ENCODE measurements at places on chromosomes 1 and 21. TPM values are rescaled to one million over a fixed set of nuclear protein-coding genes. Genes with fewer than 3 reads are reported as not detected.
A peak's percentile ranks its signal among the peaks of the same experiment; 100 is the strongest.

The WARS2 gene
- 8.8 TPM for total RNA-seq

The TAS1R3 gene
- 0.24 TPM for total RNA-seq

The ZNF691 gene
- total RNA-seq: 12.0 TPM

The PLA2G5 gene
- not detected for total RNA-seq

The ZNF644 gene
- 69.4 TPM for total RNA-seq

The LYPD8 gene
- total RNA-seq: not detected

The CLCN6 gene
- total RNA-seq: 17.4 TPM

The AGMAT gene
- 5.2 TPM for total RNA-seq

DNA sequence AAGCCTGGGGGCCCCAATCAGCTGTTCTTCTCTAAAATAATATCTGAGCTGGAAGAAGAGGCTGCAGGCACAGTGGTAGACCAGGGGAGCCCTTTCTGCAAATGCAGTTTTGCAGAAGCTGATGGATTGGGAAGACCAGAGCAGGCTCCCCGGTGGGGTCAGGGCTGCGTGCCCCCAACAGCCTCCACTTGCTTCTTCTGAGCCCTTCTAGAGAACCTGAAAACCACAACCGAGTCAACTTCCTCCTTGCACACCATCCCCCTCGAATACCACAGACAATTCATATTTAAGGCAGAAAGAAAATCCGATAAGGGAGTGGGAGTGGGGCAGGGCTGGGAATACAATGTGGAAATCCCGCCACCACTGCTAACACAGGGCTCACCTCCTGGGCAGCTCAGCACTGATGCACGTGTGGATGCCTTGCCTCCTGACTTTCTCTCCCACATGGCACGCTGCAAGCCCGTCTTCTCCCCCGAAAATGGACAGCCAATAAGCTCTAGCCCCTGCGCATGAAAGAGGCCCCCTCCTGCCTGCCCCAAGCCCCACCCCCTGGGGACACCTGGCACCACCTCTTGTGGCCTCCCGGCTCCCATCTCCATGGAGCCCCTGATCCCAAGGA, 25.4 kb upstream of the ALDH4A1 start:
- H3K36me3 ChIP-seq: peaks cover 12% of the 10 kb centered on the region
- no peak overlapping the region for H3K4me3 ChIP-seq
- peaks cover 15% of the 10 kb centered on the region for H3K4me1 ChIP-seq
- no peak overlapping the region for H3K27ac ChIP-seq

- H3K27me3 ChIP-seq: no peaks in the 10 kb centered on the region
- no peak overlapping the region for H3K27ac ChIP-seq
- H3K4me1 ChIP-seq: peaks cover 7% of the 10 kb centered on the region
Observed at GRCh38 chr1:209354111-209354839, 229.2 kb upstream of the CAMK1G start.

DNA sequence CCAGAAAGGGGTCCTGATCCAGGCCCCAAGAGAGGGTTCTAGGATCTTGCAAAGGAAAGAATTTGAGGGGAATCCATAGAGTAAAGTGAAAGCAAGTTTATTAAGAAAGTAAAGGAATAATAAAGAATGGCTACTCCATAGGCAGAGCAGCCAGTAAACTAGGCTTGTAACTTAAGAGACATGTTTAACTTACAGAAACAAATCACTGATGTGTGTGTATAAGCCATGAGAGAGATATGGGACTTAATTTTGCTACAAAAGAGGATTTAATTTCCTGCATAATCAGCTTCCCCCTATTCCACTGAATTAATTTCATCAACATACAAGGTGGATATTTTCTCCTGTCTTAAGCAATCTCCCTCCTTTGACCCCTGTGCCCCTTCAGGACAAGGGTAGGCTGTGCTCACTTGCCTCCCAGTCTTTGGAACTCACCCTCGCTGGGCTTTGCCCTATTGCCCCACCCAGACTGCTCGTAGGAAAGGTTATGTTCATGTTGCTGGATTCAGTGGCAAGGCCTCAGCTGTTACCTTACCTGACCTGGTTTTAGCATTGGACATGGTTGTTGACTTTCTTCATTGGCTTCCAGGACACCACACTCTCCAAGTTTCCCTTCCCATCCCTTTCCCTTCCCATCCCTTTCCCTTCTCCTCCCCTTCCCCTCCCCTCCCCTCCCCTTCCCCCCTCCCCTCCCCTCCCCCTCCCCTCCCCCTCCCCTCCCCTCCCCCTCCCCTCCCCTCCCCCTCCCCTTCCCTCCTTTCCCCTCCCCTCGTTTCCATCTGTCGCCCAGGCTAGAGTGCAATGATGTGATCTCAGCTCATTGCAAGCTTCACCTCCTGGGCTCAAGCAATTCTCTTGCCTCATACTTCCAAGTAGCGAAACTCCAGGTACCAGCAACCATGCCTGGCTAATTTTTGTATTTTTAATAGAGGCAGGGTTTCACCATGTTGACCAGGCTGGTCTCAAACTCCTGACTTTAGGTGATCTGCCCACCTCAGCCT, 44.6 kb downstream of the TBCE start:
- no peak for DNase-seq
- H3K27me3 ChIP-seq: no peaks in the 10 kb centered on the region
- H3K36me3 ChIP-seq: peaks cover 5% of the 10 kb centered on the region
- H3K27ac ChIP-seq: no peak overlapping the region
- peaks cover 21% of the 10 kb centered on the region for H3K4me1 ChIP-seq

GRCh38 chr1:245332513-245332912, 177.7 kb downstream of the KIF26B start:
- H3K27me3 ChIP-seq: peaks cover 33% of the 10 kb centered on the region
- H3K36me3 ChIP-seq: no peaks in the 10 kb centered on the region
- no peak overlapping the region for H3K4me3 ChIP-seq
- H3K4me1 ChIP-seq: peaks cover 12% of the 10 kb centered on the region
- DNase-seq: no peak
- no peak overlapping the region for H3K27ac ChIP-seq

DNA sequence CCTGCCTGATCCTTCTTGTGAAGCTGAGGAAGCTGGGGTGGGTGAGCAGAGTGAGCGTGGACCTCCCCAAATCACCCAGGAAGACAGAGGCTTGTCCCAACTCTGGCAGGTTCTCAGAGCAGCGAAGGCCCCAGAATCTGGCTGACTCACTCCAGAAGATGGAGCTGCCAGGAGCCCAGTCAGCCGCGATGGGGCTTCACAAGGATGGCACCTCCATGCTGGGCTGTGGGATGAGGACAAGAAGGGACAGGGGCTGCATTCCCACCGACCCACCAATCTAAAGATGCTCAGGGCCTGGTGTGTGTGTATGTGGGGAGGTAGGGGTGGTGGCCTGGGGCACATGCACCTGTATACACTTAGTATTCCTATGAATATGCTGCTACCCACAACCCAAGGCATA, 52.9 kb downstream of the ATP1A1 start:
- no peak overlapping the region for H3K27ac ChIP-seq
- H3K4me1 ChIP-seq: peaks cover 6% of the 10 kb centered on the region
- H3K4me3 ChIP-seq: no peak overlapping the region

GRCh38 chr1:192660613-192661012, 24.7 kb downstream of the RGS13 start:
- H3K4me1 ChIP-seq: no peaks in the 10 kb centered on the region
- H3K4me3 ChIP-seq: no peak overlapping the region
- no peaks in the 10 kb centered on the region for H3K27me3 ChIP-seq
- no peaks in the 10 kb centered on the region for H3K36me3 ChIP-seq
- DNase-seq: no peak

GRCh38 chr1:156823210-156823790, 6.7 kb upstream of the SH2D2A start:
- no peaks in the 10 kb centered on the region for H3K4me1 ChIP-seq
- peaks cover 70% of the 10 kb centered on the region for H3K27me3 ChIP-seq
- no peaks in the 10 kb centered on the region for H3K36me3 ChIP-seq
- H3K4me3 ChIP-seq: no peak overlapping the region
- no peak for DNase-seq

- no peak overlapping the region for H3K4me3 ChIP-seq
- DNase-seq: no peak
- no peaks in the 10 kb centered on the region for H3K4me1 ChIP-seq
- no peak overlapping the region for H3K27ac ChIP-seq
- H3K36me3 ChIP-seq: no peaks in the 10 kb centered on the region
- H3K27me3 ChIP-seq: peaks cover 64% of the 10 kb centered on the region
Observed at GRCh38 chr1:181784039-181784683, 277.4 kb downstream of the ZNF648 start.

GRCh38 chr1:116374353-116375147, 1.5 kb downstream of the ATP1A1 start:
- DNase-seq: no peak
- H3K27me3 ChIP-seq: no peaks in the 10 kb centered on the region
- H3K27ac ChIP-seq: peak overlapping the region; percentile 95
- peak overlapping the region; percentile 79 for H3K4me3 ChIP-seq
- H3K4me1 ChIP-seq: peaks cover 15% of the 10 kb centered on the region

All from Calu3 (cell line).